GM12878 (cell line): ENCODE measurements at places on chromosomes 5 and 9. TPM values are rescaled to one million over a fixed set of nuclear protein-coding genes. Genes with fewer than 3 reads are reported as not detected.

- no peak for DNase-seq
- H3K27me3 ChIP-seq: no peaks in the 10 kb centered on the region; the same call in 1 of the 2 replicates
- H3K27ac ChIP-seq: no peak overlapping the region
- H3K4me3 ChIP-seq: no peak overlapping the region
- no peaks in the 10 kb centered on the region for H3K36me3 ChIP-seq
Measured at GRCh38 chr9:123364241-123364824, 8.3 kb downstream of the CRB2 start.

GRCh38 chr5:155332618-155333017 is 319.1 kb downstream of the KIF4B start:
- no peak for DNase-seq
- H3K4me1 ChIP-seq: no peaks in the 10 kb centered on the region
- no peak overlapping the region for H3K27ac ChIP-seq
- H3K36me3 ChIP-seq: no peaks in the 10 kb centered on the region
- no peaks in the 10 kb centered on the region for H3K27me3 ChIP-seq

TAF11L10 gene
- total RNA-seq: not detected in 2 replicates

PCDH12 gene
- 0.03 TPM in 1 of 2 replicates, not detected in the other for total RNA-seq

GRCh38 chr5:57447658-57448057 is 35.0 kb downstream of the ACTBL2 start:
- DNase-seq: no peak
- H3K27ac ChIP-seq: no peak overlapping the region
- H3K4me3 ChIP-seq: no peak overlapping the region
- no peaks in the 10 kb centered on the region for H3K36me3 ChIP-seq
- no peaks in the 10 kb centered on the region; the same call in 1 of the 2 replicates for H3K27me3 ChIP-seq

LAMC3 gene
- total RNA-seq: 0.08 TPM in 1 of 2 replicates, not detected in the other

DNA sequence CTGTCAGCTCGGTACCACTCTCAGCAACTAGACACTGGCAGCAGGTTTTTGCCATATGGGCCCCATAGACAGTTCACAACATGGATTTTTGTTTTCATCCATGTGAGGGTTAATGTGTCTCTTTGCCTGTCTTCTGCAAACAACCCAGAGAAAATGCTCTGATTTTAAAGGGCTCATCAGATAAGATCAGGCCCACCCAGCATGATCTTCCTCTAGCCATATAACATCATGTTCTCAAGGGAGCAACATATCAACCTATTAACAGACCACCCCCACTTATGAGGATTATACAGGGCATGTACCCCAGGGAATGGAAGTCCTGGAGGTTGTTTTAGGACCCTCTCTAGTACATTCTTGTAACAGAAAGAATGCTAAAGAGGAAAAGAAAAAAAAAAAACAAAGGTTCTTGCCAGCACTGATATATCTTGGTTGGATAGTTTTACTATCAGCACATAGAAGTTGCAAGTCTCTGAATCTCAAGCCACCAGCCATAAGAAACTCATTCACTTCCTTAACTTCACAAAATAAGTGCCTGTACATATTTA is 1015.1 kb downstream of the TLE4 start:
- no peak overlapping the region for H3K27ac ChIP-seq
- H3K4me1 ChIP-seq: no peaks in the 10 kb centered on the region
- no peaks in the 10 kb centered on the region for H3K36me3 ChIP-seq
- DNase-seq: no peak
- H3K27me3 ChIP-seq: no peaks in the 10 kb centered on the region
- no peak overlapping the region for H3K4me3 ChIP-seq

- DNase-seq: peak; percentile 43
- H3K27me3 ChIP-seq: no peaks in the 10 kb centered on the region
- H3K4me1 ChIP-seq: no peaks in the 10 kb centered on the region
- no peaks in the 10 kb centered on the region for H3K36me3 ChIP-seq
- no peak overlapping the region for H3K4me3 ChIP-seq
Measured at GRCh38 chr5:67652201-67652600, 455.6 kb upstream of the CD180 start.

DNA sequence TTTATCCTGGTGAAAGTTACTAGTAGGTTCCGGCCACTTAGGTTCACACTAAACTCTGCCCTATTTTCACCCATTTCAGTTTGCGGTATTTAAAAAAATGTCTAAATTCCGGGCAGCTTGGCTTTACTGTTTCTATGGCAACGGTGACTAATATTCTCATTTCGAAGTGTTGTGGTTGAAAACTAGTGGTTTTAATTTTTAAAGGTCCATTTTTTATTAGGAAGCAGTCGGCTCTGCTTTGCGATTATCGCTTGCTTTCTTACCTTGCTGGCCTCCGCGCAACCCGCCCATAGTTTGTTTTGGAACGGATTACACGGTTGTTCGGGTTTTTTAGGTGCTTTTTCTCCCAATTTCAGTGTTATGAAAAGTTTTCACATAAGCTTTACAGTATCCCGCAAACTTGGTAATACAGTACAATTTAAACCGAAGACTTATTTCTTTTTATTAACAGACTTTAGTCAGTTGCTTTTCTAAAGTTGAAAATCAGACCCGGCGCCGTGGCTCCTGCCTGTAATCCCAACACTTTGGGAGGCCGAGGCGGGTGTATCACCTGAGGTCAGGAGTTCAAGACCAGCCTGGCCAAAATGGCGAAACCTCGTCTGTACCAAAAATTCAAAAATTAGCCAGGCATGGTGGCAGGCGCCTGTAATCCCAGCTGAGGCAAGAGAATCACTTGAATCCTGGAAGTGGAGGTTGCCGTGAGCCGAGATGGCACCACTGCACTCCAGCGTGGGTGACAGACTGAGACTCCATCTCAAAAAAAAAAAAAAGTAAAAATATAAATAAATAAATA is 1.6 kb downstream of the KDM4C start:
- H3K4me3 ChIP-seq: peak overlapping the region; percentile 76
- no peaks in the 10 kb centered on the region for H3K27me3 ChIP-seq
- no peaks in the 10 kb centered on the region for H3K36me3 ChIP-seq

- H3K4me3 ChIP-seq: no peak overlapping the region
- H3K27me3 ChIP-seq: no peaks in the 10 kb centered on the region
- H3K4me1 ChIP-seq: no peaks in the 10 kb centered on the region
Measured at GRCh38 chr5:13188371-13188770, 756.1 kb downstream of the DNAH5 start.

- H3K27me3 ChIP-seq: no peaks in the 10 kb centered on the region
- peaks cover 24% of the 10 kb centered on the region for H3K4me1 ChIP-seq
- H3K27ac ChIP-seq: no peak overlapping the region
- no peak for DNase-seq
Measured at GRCh38 chr5:177474846-177475562, 1.6 kb upstream of the DBN1 start.

DNA sequence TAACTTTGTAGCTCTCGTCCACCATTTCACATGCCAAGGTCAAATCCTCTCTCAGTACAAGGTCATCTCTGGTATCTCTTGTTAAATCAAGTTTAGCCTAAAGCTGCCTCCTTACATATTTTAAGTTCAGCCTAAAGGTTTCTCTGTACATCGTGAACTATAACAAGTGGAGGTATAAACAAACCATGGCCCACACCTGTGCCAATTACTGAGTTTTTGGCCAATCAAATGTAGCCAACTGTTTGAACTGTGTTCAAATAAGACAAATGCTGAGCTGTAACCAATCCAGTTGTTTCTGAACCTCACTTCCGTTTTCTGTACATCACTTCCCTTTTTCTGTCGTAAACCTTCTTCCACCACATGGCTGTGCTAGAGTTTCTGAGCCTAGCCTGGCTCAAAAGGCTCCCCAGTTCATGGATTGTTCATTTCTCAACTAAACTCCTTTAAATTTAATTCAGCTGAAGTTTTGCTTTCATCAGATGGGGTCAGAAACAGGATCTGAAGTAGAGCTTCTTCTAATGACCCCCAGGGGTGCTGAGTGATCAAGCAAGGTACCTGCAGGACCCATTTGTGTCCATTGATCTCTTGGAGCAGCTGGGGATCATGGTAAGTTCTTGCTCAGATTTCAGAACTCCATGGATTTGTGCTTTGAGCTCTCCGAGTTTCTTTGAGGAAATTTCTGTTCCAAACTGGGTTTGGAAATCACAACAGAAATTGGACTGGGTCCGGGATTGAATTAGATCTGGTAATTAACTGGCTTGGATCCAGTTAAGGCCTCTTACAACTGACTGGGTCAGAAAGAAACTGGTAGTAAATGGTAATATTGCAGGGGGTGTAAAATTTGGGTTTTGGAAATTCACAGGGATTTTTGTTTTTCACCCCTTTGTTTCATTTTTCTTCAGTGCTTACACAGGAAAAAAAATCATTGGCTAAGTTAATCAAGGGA is 11.0 kb upstream of the NANS start:
- no peaks in the 10 kb centered on the region for H3K36me3 ChIP-seq
- peak overlapping the region; percentile 88 for H3K27ac ChIP-seq
- peak overlapping the region; percentile 58 for H3K4me3 ChIP-seq

- H3K27ac ChIP-seq: no peak overlapping the region
- no peaks in the 10 kb centered on the region for H3K27me3 ChIP-seq
- H3K36me3 ChIP-seq: no peaks in the 10 kb centered on the region
- DNase-seq: no peak
Measured at GRCh38 chr5:138641547-138642298, 66.5 kb upstream of the HSPA9 start.

DNA sequence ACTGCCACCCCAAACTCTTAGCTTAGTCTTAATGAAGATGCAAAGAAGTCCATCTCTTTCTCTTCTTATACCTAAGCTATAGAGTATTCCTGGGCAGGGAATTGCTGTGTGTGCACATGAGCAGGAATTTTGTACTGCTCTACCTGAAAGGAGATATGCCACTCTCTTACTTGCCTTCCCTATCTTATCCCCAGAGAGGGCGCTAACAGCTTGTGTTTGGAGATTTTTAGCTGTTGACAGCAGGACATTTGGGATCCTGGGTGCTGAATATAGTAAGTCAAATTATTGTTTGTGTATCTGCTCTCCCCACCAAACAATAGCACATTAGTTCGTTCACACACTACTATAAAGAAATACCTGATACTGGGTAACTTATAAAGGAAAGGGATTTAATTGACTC is 159.5 kb downstream of the GABRG2 start:
- no peak overlapping the region for H3K4me3 ChIP-seq
- no peaks in the 10 kb centered on the region for H3K4me1 ChIP-seq
- H3K36me3 ChIP-seq: no peaks in the 10 kb centered on the region
- H3K27me3 ChIP-seq: no peaks in the 10 kb centered on the region
- H3K27ac ChIP-seq: no peak overlapping the region
- DNase-seq: no peak

ARHGEF37 gene
- 1.1 and 1.2 TPM in 2 replicates for total RNA-seq

GRCh38 chr5:65867542-65868195 is 58.7 kb upstream of the ERBIN start:
- H3K36me3 ChIP-seq: no peaks in the 10 kb centered on the region
- H3K27ac ChIP-seq: no peak overlapping the region
- no peaks in the 10 kb centered on the region for H3K27me3 ChIP-seq
- no peak overlapping the region for H3K4me3 ChIP-seq
- no peak for DNase-seq

NNT gene
- total RNA-seq: 58.4 and 63.3 TPM in 2 replicates

GRCh38 chr5:78399116-78399515 is 38.7 kb downstream of the SCAMP1 start:
- H3K27me3 ChIP-seq: no peaks in the 10 kb centered on the region
- H3K27ac ChIP-seq: no peak overlapping the region
- DNase-seq: no peak
- H3K36me3 ChIP-seq: no peaks in the 10 kb centered on the region

- H3K36me3 ChIP-seq: no peaks in the 10 kb centered on the region; the same call in 1 of the 2 replicates
- DNase-seq: no peak
- no peaks in the 10 kb centered on the region for H3K27me3 ChIP-seq
- no peak overlapping the region for H3K4me3 ChIP-seq
- H3K4me1 ChIP-seq: no peaks in the 10 kb centered on the region
Measured at GRCh38 chr5:102857076-102857818, 102.1 kb downstream of the PAM start.

PAPPA gene
- total RNA-seq: 0.03 and 0.08 TPM in 2 replicates

TRIP13 gene
- 21.9 and 27.9 TPM in 2 replicates for total RNA-seq

GRCh38 chr9:117218951-117219350 is 195.9 kb downstream of the ASTN2 start:
- no peak overlapping the region for H3K27ac ChIP-seq
- no peaks in the 10 kb centered on the region for H3K27me3 ChIP-seq
- no peak for DNase-seq
- no peaks in the 10 kb centered on the region for H3K4me1 ChIP-seq
- H3K36me3 ChIP-seq: no peaks in the 10 kb centered on the region
- H3K4me3 ChIP-seq: no peak overlapping the region

DNA sequence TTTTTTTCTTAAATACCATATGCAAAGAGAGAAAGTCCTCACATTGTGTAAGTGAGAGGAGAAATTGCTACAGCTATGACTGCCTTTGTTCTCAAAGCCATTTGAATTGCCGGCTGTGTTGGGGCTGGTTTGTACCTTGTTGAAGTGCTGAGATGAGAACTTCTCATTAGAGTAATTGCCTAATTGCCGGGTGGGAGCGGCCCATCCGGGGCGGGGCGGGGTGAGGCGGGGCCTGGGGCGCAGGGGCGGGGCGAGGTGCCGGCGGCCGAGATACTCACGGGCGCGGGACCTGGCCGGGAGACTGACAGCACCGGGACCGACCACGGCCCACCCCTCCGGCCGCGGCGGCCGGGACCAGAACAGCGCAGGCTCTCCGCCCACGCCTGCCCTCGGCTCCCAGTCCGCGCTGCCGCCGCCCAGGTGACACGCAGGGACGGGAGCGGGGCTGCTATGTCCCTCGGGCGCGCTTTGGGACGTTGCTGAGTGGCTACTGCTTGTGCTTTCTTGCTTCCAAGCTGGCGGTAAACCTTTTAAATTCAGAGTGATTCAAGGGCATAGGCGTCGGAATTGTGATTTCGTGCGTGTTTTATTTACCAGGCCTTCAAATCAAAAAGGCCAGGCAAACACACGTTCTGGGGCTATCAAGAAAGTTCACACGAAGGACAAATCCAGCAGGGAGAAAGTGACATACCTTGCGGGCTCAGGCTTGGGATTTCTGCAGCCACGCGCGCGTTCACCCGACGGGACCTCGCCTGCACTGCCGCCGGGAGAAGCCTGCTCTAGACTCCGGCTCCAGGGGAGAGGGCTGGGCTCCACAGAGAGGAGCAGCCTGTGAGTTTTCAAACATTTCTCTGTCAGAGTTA is 269.1 kb downstream of the FANCC start:
- H3K4me3 ChIP-seq: peak overlapping the region; percentile 71
- no peaks in the 10 kb centered on the region; the same call in 1 of the 2 replicates for H3K36me3 ChIP-seq
- H3K27ac ChIP-seq: no peak overlapping the region
- no peaks in the 10 kb centered on the region for H3K27me3 ChIP-seq
- H3K4me1 ChIP-seq: no peaks in the 10 kb centered on the region

PIP5K1B gene
- total RNA-seq: 14.5 and 16.2 TPM in 2 replicates

ADCY2 gene
- total RNA-seq: 0.26 and 0.27 TPM in 2 replicates

ZNF79 gene
- 10.2 and 12.4 TPM in 2 replicates for total RNA-seq

DNA sequence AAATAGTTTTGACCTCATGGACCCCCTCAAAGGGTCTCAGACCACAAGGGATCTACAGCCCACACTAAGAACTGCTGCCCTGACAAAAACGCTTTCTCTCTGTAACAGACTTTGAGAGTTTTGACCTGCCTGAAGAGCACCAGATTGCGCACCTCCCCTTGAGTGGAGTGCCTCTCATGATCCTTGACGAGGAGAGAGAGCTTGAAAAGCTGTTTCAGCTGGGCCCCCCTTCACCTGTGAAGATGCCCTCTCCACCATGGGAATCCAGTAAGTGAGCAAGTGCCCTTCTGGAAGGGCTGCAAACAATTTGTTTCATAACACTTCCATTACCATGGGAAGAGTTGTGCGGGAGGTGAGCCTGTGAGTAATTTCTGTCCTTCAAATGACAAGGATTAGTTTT is 6.0 kb downstream of the PTTG1 start:
- peaks cover 11% of the 10 kb centered on the region for H3K36me3 ChIP-seq
- no peak overlapping the region for H3K4me3 ChIP-seq
- peaks cover 14% of the 10 kb centered on the region for H3K4me1 ChIP-seq
- DNase-seq: no peak
- no peaks in the 10 kb centered on the region for H3K27me3 ChIP-seq
